ENCODE measurements at places on chromosomes 6 and 20.

DNA sequence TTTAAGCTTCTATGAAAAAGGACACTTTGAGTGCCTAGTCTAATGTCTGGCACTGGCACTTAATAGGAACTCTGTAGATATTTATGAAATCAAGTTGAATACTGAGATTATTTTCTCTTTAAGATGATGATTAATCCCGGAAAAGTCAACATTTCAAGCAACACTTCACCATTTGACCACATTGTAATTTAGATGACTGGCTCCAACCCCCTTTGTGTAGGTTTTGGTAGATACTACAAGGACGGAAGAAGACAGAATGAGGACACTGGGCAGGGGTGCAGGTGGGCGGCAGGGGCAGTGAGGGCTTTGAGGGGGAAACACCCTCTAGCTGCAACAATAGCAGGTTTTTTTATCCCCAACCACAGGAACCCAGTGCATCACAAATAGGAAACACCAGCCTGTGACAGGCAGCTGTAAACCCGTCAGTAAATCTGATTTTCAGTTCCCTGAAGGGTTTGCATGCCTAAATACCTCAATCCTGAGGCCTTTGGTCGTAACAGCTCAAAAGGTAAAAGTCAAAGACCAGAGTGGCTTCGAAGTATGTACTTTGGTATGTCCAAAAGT, 4.6 kb downstream of the DTNBP1 start:
- DNase-seq, result peak; percentile 15

GRCh38 chr6:136344420-136344819, 54.8 kb upstream of the BCLAF1 start:
- DNase-seq, result no peak

- DNase-seq, result no peak
Observed at GRCh38 chr6:33147807-33148666, 44.2 kb downstream of the COL11A2 start.

- DNase-seq, result no peak
Observed at GRCh38 chr6:147216915-147217314, 12.7 kb downstream of the STXBP5 start.

- DNase-seq, result no peak
Observed at GRCh38 chr6:107654764-107655163, 164.8 kb downstream of the SOBP start.

- DNase-seq, result no peak
Observed at GRCh38 chr20:37344506-37345338, 1.2 kb upstream of the SRC start.

DNA sequence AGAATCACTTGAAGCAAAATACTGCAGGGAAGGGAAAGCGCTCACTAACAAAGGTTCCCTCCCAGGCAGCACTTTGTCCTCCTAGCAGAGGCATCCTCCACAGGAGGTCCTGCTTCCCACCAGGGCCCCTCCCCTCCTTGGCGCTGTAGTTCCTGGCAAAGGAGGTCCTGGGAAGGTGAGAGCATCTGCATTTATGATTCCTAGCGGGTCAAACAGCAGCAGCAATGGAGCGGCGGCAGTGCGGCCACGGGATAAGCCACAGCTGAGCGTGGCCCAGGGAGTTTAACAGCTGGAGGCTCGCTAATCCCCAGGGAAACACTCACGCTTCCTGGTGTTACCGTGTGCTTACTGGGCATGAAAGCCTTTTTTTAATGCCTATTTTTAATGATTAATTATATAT, 185.8 kb downstream of the TTLL2 start:
- no peak for DNase-seq

- DNase-seq, result no peak
Observed at GRCh38 chr6:5403609-5404008, 142.3 kb downstream of the FARS2 start.

GRCh38 chr6:132684272-132684671, 25.3 kb upstream of the TAAR1 start:
- no peak for DNase-seq

DNA sequence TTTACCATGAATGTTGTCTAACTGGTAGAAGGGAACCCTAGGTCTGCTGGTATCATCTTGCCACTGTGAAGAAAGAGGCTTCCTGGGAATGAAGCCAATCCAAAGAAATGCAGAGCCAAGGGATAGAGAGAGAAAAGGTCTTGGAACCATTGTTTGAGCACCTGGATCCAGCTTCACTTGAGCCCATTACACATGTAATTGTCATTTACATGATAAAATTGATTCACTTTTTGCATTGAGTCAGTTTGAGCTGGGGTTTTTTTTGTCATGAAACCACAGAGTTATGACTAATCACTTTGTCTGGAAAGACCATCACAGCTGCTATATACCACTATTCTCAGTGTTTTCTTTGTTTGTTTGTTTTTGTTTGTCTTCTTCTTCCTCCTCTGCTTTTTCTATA, 112.3 kb downstream of the CBLN4 start:
- no peak for DNase-seq

- DNase-seq, result peak; percentile 95
Observed at GRCh38 chr20:25017257-25017803, 24.8 kb upstream of the APMAP start.

- DNase-seq, result no peak
Observed at GRCh38 chr6:139356924-139357323, 17.5 kb downstream of the CITED2 start.

- DNase-seq, result no peak
Observed at GRCh38 chr6:81455641-81456040, 296.8 kb downstream of the TENT5A start.

DNA sequence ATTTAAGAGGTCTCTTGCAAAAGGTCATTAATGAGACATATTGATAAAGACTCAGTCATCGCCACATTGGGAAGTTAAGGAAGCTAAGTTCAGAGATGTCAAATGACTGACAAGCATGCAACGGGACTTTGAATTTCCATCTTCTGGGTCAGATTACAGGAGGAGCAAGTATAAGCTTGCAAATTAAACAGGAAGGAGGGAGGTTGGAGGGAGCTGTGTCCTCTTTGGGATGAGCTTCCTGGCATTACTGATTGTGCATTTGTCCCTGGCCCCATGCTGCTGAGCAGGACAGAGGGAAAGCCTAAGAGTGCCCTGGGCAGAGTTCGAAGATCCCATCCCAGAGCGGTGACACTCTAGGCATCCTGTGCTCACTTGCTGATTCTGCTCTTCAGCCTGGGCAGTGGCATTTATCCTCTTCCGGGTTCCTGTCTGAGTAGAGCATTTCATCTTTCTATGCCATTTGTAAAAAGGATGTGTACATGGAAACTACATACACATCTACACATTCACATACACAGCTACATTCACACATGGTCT, 40.5 kb downstream of the SLC22A1 start:
- DNase-seq, result no peak

Measured in MM.1S (cell line).